Activated gamma-delta T cell treated with anti-CD3 and anti-CD28 coated beads, Interleukin-2, amount 50 U/mL, for 16 hours (primary cell): ENCODE measurements at places on chromosomes 11 and 22.

GRCh38 chr22:22487869-22488597 is 20.5 kb downstream of the ZNF280B start:
- DNase-seq, result no peak

DNA sequence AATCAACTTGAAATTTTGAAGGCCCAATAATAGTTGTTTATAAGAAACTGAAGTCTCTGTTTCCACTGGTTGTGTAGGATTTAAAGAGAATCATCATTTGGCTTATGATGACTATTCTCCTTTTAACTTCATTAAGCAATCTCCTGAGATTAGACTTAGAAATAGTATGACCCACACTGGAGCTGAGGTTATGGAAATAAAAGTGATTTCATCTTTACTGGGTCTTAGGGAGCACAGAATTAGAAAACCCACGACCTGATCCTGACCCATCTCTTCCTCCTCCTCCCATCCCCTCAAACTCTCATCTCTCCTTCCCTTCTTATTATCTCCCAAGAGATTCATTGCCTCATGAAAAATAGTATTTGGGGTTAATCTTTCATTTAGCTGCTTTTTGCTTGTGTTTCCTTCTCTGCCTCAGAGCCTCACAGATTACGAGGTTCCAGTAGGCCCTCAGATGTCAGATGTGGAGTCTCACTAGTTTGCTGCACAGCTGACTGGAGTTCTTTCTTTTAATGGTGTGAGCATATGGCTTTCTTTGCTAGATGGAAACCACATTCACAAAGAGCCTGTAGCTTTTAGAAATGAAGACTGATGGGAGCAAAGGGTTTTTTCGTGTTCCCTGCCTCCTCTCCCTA is 85.0 kb downstream of the ALX4 start:
- no peak for DNase-seq

GRCh38 chr11:77401486-77402217 is 72.2 kb downstream of the PAK1 start:
- no peak for DNase-seq

- no peak for DNase-seq
Measured at GRCh38 chr11:117546431-117547194, 219.0 kb downstream of the CEP164 start.

- DNase-seq, result no peak
Measured at GRCh38 chr22:32044913-32045312, 1.9 kb downstream of the SLC5A1 start.

DNA sequence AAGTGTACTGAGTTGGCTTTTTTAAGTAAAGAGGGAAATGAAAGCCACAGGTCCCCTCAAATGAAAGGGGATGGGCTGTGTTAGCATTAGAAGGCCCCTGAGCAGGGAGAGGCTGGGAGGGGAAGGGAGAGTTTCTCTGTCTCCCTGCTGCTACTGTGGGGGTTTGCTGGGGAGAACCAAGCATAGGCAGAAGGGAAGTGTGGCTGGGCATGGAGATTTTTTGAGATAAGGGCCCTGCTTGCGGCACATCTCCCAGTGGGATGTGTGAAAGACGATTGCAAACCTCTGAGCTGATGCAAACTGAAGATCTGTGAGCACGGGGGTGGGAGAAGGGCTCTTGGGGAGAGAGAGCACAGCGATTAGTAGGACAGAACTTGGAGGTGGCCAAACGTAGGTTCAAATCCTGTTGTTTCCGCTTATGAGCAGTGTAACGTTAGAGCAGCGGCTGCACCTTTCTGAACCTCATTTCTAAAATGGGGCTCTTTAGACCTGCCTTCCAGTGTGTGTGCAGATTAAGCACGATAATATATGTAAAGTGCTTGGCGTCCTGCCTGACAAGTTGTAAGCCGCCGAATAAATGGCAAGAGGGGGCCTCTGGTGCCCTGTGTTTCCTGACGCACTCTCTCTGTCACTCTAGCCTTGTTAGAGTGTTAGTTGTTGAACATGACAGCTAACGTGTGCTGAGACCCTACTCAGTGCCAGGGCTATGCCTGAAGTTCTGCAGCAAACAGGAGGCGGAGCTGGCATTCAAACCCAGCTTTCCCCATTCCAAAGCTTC is 122.3 kb downstream of the GRIK4 start:
- no peak for DNase-seq
